ENCODE measurements at places on chromosomes 11 and 22. TPM values are rescaled to one million over a fixed set of nuclear protein-coding genes. Genes with fewer than 3 reads are reported as not detected.

Gene APOBEC3F
- 5.5 TPM for total RNA-seq

Gene OR5AL1
- total RNA-seq = not detected

Gene MYRF
- total RNA-seq = under 0.01 TPM

Gene ABTB2
- 3.1 TPM for total RNA-seq

Gene GLB1L2
- 0.18 TPM for total RNA-seq

Gene PAMR1
- 499 TPM for total RNA-seq

Gene FAM83F
- 0.09 TPM for total RNA-seq

Gene IL18
- total RNA-seq = 5.8 TPM

Gene CRYBA4
- total RNA-seq = not detected

Gene CABP4
- total RNA-seq = not detected

Gene PTPN5
- not detected for total RNA-seq

Gene OR8G1
- total RNA-seq = not detected

Gene UCP3
- total RNA-seq = 0.55 TPM

Gene TCN1
- total RNA-seq = not detected

Gene MISFA
- total RNA-seq = 0.71 TPM

Gene RCN1
- 350 TPM for total RNA-seq

Gene OR4A16
- not detected for total RNA-seq

Gene MN1
- 0.85 TPM for total RNA-seq

Gene MEN1
- total RNA-seq = 14.0 TPM

Gene CADM1
- 2.1 TPM for total RNA-seq

Gene PLEKHB1
- 0.85 TPM for total RNA-seq

Gene PDGFD
- total RNA-seq = 49.4 TPM

Gene C11orf91
- not detected for total RNA-seq

Gene RIBC2
- not detected for total RNA-seq

Gene FEN1
- total RNA-seq = 4.4 TPM

Gene TEX12
- 0.28 TPM for total RNA-seq

Gene PLA2G6
- 16.8 TPM for total RNA-seq

Gene NXPE2
- 0.14 TPM for total RNA-seq

Gene CCND1
- 117 TPM for total RNA-seq

Gene C11orf87
- not detected for total RNA-seq

Gene OR5AR1
- total RNA-seq = not detected

Gene ALKBH3
- 36.5 TPM for total RNA-seq

Gene OR52I1
- total RNA-seq = not detected

Gene XKR3
- total RNA-seq = not detected

Gene MEI1
- total RNA-seq = 0.46 TPM

Gene LMO1
- total RNA-seq = not detected

Gene TEX54
- not detected for total RNA-seq

Gene RCOR2
- total RNA-seq = 4.3 TPM

Gene F2
- 0.18 TPM for total RNA-seq

Gene ADORA2A
- total RNA-seq = 0.71 TPM

Gene C11orf16
- not detected for total RNA-seq

Gene CACNA1I
- under 0.01 TPM for total RNA-seq

Gene CECR2
- under 0.01 TPM for total RNA-seq

Gene CTR9
- 19.5 TPM for total RNA-seq

Gene TAF1D
- total RNA-seq = 139 TPM

Gene PITPNM1
- 14.3 TPM for total RNA-seq

Gene SCN2B
- under 0.01 TPM for total RNA-seq

Gene GP1BB
- total RNA-seq = 1.00 TPM

Measured in smooth muscle cell of bladder (primary cell).